Stimulated activated CD8-positive, alpha-beta memory T cell treated with anti-CD3 and anti-CD28 coated beads, Interleukin-2, amount 100 ng/mL, for 1 hour (primary cell): ENCODE measurements at places on chromosomes 4 and X.

- DNase-seq, result no peak
These were observed 1355.6 kb downstream of the FSTL5 start for GRCh38 chr4:160808174-160808573.

GRCh38 chrX:135421932-135422809 lies at the start of gene SMIM10L2A:
TSS of gene SMIM10L2A (plus strand) at chrX:135421944. CDS start at chrX:135422132, 188 bp downstream.
- no peak for DNase-seq

- no peak for DNase-seq
These were observed 243.1 kb upstream of the ANXA3 start for GRCh38 chr4:78308517-78308916.

DNA sequence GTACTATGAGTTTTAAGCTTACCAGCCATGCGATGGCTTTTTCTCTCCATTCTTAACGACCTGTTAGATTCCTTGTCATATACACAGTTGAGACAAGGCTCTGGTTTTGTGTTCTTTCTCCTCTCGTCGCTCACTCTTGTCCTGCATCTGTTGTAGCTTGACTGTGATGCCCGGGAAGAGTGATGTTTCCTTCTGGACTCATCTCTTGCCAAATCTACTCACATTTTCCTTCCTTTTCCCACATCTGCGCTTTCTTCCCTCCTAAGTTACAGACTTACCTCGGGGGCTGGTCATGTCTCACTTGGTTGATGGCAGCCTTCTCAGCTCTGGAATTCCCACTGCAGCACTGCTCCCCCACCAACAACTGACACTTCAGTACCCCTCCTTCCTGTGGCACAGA lies 4.8 kb upstream of the MAP7D3 start:
- DNase-seq, result no peak

DNA sequence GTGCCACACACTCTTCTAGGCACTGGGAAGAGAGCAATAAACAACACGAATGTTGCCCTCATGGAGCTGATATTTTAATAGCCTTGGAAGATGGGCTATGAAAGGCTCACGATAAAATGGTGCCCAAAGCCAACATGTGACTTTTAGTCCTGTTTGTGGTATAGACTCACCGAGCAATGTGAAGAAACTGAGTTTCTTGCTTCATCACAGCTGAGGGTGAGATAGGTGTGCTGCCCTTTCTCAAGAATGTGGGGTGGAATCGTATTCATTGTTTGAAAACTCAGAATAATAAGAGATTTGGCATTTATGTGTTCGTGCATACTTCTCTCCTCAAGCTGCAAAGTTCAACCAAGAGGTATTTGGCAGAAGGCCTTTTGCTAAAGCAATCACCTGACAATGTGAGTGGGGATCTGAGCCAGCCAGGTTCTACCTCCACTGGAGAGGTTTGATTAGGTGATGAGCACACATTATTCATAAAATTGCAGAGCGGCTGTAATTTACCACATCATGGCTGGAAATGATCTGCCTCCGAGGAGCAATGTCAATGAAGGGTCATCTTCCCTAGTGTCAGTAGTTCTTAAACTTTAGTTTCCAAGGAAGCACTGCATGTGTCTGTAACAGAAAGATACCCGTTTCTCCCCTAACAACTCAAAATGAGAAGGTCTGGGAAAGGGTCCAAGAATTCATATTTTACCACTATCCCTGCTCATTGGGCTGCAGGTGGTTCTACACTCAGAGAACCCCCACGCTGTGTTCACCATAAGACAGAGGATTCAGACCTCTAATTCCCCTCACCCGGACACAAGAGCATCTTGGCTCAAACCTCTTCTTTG lies 41.9 kb upstream of the CBR4 start:
- DNase-seq, result no peak

DNA sequence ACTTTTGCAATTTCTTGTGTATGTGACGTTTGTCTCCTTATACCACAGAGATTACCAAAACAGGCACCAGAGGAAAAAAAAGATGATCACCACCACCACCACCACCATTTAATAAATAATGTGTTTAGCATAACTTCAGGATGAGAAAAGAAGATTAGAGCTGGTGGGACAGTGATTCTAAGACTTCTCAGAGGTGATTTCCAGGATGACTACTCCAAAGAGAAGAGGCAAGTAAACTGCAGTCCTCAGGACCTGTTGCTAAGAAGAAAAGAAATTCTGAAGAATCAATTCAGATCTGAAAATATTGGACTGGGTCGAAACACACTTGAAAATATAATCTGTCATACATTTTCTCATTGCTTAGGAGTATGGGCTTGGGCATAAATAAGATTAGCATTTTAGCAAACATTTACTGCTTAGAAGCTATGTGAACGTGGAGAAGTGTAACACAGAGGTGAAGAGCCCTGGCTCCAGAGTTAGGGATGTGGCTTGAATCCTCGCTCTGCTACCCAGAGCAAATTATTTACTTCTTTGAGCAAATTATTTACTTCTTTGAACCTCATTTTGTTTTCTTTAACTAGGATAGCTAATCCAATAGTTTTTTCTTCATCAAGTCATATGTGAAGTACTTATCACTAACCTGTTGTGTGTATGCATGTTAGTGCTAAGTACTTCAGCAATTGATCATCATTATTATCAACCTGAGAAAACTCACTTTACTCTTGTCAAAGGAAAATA lies 10.5 kb upstream of the YTHDC1 start:
- no peak for DNase-seq

GRCh38 chrX:51487960-51488267 lies 8.5 kb downstream of the NUDT11 start:
- no peak for DNase-seq

GRCh38 chrX:116345958-116346357 lies 90.4 kb upstream of the SLC6A14 start:
- DNase-seq, result no peak

DNA sequence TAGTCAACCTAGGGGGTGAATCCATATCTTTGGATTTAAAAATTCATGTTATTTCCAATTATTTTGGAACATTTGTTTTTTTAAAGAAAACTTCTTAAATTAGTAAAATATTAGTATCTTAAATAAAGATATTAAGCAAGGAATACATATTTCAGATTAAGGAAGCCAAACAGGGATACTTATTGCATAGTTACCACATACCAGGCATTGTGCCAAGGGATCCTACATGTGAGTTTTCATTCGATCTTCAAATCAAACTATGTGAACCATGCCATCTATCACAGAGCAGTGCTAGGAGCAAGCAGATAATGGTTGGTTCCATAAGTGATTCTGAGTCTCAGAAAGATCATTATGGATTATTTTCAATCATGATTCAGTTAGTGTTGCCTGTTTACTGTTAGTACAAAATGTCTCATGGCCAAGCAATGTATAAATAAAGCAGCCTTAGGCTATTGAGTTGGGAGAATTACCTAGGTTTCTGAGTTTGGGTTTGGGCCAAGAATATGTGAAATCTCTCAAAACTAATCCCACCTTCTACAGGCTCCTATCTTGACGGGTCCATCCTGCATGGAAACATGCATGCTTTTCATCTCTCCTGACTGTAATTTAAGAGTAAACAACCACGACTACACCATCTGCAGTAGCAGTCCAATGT lies 176.7 kb downstream of the NPFFR2 start:
- no peak for DNase-seq

GRCh38 chr4:19888587-19888986 lies 363.1 kb upstream of the SLIT2 start:
- DNase-seq, result no peak

GRCh38 chr4:74583089-74583700 lies 138.3 kb downstream of the AREG start:
- DNase-seq, result no peak

DNA sequence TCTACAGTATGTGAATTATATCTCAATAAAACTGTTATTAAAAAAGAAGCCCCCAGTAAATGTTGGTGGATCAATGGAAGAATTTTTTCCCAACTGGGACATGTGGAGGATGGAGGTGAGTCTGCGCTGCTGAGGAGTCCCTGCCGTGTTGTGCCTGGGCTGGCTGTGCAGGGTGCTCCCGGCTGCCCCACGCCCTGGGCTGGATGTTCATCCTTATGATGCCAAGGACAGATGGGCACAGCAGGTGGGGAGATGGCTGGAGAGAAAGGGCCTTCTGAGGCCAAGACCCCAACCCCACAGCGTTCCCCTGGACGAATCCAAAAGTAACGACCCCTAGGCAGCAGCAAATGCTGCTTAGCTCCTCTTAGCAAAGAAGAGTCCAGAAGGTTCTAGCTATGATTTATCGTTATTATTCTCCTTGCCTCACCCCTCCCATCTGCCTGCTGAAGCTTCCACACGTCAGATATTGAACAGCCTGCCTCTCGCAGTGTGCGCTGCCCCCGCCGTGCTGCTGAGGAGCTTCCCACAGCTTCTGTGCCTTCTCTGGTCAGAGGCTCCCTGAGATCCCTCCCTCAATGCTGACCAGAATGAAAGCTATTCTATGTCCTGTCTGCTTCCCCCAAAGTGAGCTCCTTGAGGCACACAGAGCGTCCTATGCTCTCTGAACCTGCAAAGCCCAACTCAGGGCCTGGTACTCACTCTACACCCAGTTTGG lies 26.5 kb downstream of the HMX1 start:
- DNase-seq, result no peak

- no peak for DNase-seq
These were observed 37.7 kb downstream of the GPR82 start for GRCh38 chrX:41761702-41762101.

DNA sequence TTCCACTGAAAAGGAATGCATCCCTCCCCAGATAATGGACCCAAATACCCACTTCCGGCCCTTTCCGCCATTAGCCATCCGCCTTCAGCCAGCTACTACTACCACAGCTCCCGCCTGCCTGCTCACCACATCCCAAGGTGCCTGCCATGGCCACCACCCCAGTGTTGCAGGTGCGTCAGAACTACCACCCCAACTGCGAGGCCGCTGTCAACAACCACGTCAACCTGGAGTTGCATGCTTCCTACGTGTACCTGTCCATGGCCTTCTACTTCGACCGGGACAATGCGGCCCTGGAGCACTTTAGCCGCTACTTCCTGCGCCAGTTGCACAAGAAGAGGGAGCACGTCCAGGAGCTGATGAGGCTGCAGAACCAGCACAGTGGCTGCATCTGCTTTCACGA lies 92.2 kb downstream of the PRRG1 start:
- DNase-seq, result no peak

- DNase-seq, result no peak
These were observed 115.8 kb downstream of the BCOR start for GRCh38 chrX:39981946-39982345.

DNA sequence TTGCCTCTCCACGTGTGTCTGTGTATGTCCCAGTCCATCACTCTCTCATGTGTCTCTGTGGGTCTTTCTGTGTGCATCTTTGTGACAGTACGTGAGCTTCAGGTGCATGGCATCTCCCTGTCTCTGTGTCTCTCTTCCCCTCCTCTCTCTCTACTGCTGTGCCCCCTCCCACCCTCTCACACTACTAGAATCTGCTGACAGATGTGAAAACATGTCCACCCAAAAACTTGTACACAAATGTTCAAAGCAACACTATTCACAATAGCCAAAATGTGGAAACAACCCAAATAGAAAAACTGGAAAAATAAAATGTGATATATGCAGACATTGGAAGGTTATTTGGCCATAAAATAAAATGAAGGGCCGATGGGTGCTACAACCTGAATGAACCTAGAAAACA lies 10.0 kb downstream of the EVC start:
- no peak for DNase-seq

GRCh38 chr4:85459736-85460135 lies 15.2 kb upstream of the ARHGAP24 start:
- DNase-seq, result no peak

DNA sequence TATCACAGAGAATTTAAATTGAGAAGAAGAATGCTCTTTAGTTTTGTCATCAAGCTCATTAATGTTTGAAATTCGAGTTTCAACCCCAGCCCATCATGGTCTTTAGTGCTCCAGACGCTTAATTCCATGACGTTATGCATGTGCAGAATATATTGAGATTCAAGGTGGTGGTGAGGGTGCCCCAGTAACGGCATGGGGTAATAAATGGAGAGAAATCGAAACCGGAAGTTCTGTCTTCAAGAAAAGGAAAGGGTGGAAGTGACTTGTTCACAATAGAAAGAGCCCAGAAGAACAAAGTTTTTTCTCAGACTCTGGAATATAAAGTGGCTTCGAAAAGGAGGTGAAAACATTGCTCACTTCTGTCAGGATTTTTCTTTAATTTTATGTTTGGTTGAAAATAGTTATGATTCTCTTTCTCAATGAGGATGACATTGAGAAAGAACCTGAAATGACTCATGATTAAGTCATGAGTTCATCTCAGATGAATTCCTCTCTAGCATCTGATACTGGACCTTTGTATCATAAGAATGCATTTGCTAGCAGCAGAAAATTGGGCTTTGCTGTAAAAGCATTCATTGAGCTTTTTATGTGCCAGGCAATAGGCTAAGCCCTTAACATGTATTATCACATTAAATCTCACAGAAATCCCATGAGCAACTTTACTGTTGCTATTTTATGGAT lies 779 bp upstream of the DDX60L start:
- DNase-seq, result peak; percentile 9

- DNase-seq, result no peak
These were observed 1.6 kb upstream of the SUV39H1 start for GRCh38 chrX:48694776-48695533.

DNA sequence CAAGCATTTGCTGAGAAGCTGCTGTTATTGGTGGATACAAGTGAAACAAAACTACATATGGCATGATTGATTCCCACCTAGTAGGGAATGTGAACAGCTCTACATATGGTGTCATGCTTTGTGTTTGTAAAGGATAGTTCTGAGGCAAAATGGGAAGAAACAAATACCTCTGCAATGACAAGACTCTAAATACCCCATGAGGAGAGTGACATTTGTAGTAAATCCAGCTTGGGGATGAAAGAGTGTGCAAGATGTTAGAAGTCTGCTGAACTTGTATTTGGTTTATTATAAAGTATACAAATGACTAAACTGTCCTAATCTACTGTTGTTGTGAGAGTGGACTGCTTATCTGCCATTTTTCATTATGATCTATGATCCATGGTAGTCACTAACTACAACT lies 120.8 kb upstream of the HS3ST1 start:
- no peak for DNase-seq

DNA sequence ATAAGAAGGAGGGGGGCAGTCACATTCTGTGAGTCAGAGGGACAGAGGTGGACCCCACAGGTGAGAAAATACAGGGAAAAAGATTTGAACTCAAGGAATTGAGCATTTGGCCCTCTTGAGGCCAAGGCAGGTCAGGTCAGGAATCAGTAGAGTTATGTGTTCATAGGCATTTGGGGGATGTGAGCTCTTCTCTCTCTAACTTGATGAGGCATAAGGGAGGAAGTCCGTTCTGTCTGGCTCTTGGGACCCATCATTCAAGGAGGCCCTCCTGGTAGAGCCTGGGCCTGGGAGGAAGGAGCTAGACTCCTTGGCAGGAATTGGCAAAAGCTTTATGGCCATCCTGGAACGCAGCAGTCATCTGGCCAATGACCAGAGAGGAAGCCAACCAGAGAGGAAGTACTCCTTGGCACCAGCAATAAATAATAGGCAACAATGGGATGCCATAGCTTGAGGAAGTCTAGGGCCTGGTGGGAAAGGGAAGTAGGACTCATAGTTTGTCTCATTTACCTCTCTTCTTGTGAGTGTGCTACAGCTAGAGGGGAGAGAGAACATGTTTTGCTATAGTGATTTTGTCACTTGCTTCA lies 53.0 kb downstream of the MSN start:
- no peak for DNase-seq

- peak; percentile 44 for DNase-seq
These were observed 77.3 kb downstream of the ARSJ start for GRCh38 chr4:113901994-113902787.
